GM04503 (cell line): ENCODE measurements at places on chromosomes 13 and 19.
A peak's percentile ranks its signal among the peaks of the same experiment; 100 is the strongest.

- DNase-seq: no peak
Measured at GRCh38 chr13:91169321-91170050, 178.0 kb upstream of the MIR17HG start.

DNA sequence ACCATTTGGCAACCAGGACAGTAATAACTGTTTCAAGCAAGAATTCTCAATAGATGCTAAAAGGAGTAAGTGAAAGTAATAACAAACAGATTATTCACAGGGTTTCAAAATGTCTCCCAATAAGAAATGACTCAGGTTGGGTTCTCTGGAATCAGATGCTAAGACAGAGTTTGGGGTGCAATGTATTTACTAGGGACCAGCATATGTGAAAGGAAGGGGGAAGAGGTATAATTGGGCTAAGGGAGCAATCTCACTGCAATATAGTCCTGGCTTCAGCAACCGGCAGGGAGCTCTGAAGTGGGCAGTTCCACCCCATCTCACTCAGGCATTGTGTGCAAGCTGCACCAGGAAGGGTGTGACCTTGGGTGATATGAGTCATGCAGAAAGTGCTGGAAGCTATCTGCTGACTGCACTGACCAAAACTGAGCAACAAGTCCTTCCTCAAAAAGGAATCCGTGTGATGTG is 23.4 kb downstream of the ZDHHC20 start:
- peak; percentile 65 for DNase-seq

DNA sequence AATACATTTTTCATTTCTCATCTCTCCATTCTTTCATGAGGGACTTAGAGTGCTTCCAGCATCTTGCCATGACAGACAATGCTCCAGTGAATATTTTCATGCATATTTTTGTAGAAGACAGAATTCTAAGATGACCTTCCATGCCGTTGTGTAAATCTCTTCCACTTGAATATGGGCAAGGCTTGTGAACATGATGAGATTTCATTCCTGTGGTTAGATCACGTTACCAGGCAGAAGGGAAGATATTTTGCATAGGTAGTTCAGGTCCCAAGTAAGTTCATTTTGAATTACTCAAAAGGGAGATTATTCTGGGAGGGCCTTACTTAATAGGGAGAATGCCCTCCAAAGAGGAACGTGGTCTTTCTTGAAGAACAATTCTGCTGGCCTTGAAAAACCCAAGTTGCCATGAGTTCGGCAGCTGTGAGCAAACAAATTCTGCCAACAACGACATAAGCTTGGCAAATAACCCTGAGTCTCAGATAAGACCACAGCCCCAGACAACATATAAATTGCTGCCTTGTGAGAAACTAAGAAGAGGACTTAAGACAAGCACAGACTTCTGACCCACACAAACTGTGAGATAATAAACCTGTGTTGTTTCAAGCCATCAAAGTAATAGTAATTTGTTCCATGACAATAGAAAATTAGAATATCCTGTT is 400.5 kb upstream of the GPC6 start:
- DNase-seq: no peak

- DNase-seq: no peak
Measured at GRCh38 chr19:33811736-33812387, 15.2 kb downstream of the KCTD15 start.

DNA sequence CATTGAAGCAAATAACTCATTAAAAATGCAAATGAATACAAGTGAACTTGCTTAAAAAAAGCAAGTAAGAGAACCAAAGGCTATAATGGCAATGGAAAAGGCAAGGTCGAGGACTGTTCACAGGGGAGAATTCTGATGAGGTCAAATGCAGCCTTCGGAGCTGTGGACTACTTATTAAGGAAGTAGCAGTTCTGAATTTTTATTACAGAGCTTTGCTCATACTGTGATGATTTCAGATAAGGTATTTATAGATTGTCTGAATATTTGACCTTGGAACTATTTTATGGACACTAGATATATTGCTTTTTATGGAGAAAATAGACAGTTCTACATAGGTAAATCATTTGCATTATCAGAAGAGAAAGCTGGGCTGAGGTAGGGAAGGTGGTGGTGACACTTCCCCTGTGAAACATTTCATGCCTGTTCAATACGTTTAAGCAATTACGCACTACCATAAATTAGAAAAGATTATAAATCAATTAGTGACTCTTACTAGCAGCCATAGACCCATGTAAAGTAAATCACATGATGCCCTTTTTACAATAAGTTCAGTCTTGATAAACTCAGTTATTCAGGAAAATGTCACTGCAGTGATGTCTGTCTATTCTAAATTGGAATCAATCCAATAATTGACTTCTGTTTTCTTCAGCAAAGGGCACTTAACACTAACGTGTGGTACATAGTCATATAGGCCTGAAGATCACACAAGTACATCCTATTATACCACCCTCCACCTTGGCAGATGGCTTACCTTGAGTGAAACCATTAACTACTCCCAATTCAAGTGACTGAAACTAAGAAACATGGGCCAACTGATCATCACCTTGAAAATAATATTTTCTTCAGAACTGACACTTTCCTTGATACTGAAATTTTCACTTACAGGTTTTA is 260.0 kb downstream of the KLF12 start:
- DNase-seq: no peak

DNA sequence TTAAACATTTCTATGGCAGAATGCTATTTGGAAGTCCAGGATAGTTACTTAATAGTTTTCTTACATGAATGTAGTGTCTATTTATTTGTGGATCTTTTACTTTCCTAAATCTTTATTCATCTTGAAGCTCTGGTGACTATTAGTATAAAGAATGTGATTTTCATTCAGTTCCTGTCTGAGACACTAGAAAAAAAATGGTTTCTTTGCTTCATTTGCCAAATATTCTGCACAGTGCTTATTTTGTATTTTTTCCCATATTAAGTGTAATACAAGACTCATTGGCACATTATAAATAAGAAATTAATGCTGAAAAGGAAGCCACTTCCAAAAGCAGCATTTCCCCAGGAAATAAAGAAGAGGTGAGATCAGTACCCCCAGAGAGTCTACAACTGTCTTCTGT is 109.8 kb downstream of the POSTN start:
- DNase-seq: no peak

DNA sequence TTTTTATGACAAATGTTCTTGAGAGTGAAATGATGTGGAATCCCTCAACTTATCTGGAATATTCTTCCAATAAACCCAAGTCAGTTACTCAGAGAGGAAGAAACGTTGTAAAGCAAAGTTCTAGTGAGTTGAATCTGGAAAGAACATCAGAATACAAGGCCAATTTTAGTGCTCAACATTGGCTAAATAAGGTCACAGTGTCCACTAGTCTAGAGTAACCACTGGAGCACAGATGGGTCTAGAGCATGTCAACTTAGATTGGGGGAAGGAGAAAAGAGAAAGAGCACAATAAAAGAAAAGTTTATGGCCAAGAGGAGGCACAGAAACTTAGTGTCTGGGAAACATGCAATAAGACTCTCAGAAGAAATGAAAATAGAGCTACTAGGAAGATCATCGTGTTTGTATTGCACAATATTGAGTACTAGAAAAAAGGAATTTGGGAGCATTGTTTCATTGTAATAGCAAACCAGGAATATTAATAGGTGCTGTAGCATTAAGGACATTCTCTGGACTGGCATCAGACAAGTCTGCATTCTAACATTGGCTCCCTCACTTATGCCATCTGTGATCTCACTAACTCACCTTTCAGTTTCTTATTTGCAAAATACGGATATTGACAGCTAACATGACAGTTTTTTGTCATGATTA is 1318.5 kb downstream of the PCDH9 start:
- DNase-seq: no peak

- DNase-seq: no peak
Measured at GRCh38 chr19:48556163-48556562, 4.2 kb downstream of the SULT2B1 start.

DNA sequence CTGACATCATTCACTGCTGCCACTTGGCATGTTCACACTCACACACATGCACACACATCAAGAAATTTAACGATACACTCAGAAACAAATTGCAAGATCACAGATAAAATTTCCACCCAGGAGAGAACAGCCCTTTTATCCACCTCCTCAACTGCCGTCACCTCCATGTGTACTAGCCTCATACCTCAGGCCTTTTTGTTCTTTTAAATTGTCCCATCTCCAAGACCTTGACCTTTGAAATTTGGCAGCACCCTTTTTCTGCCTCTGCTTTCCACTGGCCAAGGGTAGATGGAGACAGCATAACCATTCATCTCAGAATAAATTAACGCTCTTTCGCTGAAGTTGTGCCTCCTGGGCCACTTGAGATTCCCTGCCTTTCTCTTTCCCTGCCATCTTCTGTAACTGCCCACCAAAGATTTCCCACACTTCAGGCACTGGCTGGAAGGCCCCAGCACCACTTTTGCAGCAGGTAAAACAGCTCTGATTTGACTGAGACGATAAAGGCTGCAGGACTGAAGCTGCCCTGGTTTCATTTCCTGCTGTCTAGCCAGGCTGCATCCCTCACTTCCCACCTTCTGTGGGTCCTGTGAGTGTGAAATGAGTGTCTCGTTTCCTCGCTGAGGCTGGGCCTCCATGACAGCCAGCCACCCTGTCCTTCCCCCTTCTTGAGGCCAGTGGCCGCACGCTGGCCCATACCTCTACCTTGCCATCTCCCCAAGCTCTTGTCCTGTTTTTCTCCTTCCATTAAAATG is 39.3 kb downstream of the MBNL2 start:
- DNase-seq: no peak

DNA sequence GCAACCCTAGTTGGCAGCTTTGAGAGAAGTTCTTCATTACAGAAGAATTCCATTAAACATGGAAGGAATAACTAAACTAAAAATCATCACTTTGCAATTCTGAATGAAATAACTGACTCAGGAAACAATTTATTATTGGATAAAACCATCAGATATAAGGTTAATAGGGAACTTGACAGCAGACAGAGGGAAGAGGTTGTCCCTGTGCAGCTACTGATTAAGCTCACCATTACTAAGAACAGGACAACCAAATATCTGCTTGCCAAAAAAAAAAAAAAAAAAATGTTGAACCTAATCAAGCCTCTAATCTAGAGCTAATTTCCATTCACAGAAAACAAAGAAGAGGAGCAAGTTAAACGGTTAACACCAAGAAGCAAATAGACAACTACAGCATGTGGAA is 12.8 kb downstream of the N4BP2L2 start:
- no peak for DNase-seq

DNA sequence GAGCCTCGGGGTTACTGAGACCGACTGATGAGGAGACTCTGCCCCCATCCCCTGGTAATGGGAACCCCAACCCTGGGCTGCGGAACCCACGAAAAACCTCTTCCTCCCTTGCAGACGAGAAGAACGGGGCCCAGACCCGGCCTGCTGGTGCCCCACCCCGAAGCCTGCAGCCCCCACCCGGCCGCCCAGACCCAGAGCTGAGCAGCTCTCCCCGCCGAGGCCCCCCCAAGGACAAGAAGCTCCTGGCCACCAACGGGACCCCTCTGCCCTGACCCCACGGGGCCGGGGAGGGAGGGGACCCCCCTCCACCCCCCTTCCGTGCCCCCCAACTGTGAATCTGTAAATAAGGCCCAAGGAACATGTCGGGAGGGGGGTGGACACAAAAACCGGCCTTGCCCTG is 13.3 kb downstream of the TMEM150B start:
- no peak for DNase-seq

DNA sequence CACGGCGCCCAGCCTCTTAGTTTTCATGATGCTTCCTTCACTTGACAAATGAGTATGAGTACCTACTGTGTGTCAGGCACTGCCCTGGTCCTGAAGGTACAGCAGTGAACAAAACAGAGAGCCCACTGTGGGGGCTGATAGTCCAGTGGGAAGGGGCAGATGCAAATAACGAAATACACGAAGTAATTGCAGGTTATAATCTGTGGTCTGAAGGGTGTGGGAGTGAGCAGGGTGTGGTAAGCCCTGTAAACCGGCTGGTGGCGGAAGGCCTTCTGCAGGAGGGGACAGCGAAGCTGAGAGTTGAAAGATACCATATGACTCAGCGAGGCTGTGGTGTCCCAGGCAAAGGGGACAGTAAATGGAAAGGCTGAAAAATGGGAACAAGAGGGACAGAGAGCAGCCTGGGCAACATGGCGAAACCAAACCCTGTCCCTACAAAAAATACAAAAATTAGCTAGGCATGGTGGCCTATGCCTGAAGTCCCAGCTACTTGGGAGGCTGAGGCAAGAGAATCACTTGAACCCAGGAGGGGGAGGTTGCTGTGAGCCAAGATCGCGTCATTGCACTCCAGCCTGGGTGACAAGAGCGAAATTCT is 60.5 kb downstream of the MAP4K1 start:
- no peak for DNase-seq

DNA sequence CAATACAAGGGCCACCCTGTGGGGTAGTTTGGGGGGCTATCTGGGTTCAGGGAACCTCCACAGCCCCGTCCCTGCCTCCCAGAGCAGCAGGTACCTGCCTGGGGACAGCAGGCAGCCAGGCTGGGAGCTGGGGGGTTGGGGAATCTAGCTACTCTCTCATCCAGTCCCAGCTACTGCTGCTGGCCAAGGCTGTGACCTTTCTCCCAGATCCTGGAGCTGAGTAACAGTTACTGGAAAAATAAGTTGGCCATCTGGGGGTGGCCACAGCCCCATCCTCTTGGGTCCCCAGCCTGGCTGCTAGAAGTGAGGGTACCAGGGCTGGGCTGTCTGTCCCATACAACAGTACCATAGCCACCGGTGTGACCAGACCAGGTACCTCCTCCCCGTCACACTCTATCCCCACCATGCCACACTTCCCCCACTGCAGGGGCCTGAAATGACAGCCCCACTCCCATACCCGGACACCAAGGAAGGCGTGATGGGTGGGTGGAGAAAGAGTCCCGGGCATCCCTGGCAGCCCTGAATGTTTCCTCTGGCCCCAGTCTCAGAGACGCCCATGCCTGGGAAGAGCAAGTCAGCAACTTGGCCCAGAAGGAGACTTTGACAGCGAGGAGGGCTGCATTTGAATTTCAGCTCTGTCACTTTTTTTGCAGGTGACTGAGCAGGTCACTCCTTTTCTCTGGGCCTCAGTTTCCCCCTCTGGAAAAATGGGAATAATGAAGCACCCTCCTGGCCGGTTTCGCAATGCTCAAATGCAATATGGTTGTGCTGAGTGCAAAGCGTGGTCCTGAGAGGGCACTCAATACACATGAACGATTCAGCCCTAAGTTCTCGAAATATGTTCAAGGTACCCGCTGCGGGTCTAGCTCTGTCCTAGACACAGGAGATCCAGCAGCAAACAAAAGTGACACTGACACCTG is 30.7 kb upstream of the NFIC start:
- DNase-seq: no peak

DNA sequence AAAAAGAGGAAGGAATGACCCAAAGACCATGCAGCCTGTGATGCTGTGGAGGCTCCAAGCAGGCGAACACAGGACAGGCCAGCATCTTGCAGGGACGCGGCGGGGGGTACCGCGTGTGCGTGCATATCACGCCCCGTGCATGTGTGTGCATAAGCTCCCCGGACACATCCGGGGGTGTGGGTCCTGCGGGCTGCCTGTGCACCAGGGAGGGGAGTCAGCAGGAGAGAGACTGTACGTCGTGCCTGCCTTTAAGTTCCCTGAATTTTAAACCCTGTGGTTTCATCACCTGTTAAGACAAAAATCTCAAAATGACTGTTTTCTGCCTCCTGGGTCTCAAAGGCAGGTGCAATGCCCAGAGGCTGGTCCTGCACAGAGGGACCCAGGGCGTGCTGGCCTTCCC is 16.6 kb downstream of the ADAT3 start:
- DNase-seq: no peak
